ENCODE measurements at places on chromosomes 4 and X.

GRCh38 chr4:107870916-107871786, 46.4 kb downstream of the SGMS2 start:
- peak overlapping the region; percentile 32 for H3K27ac ChIP-seq
- H3K4me3 ChIP-seq = peak overlapping the region; percentile 25
- no peaks in the 10 kb centered on the region for H3K36me3 ChIP-seq
- H3K27me3 ChIP-seq = no peaks in the 10 kb centered on the region
- peak; percentile 74 for DNase-seq
- peaks cover 32% of the 10 kb centered on the region for H3K4me1 ChIP-seq

DNA sequence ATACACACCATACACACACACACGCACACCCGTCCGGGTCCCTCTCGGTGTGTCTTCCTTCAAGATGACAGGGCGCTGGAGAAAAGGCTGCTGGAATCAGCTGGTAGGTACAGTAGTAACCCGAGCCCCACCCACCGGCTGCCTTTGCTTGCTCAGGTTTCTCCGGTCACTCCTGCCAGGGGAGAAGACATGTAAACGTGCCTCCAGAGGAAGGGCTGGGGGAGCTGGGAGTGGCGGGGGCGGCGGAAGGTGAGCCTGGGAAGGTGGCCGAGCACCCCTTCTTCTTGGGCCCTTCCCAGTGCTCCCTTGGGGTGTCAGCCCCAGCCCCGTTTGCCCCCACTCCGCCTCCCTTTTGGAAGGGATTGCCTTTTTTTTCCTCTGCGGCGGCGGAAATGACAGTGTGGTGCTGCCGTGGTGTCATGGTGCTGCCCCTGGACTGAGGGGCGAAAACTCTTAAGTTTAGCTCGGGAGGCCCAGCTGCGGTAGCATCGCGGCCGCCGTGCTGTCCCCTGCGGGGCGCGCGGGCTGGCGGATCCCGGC, at the start of gene MID2:
Gene MID2, plus strand, starts transcription at position 169 of the 540 bp plus-strand sequence. CDS start 561 bp downstream, outside the sequence.
- peak within 1 kb of the TSS; percentile 76 for H3K27ac ChIP-seq
- H3K27me3 ChIP-seq = no peaks in the 10 kb centered on the region
- peaks cover 14% of the 10 kb centered on the region for H3K4me1 ChIP-seq
- peak; percentile 53 for DNase-seq
- no peaks in the 10 kb centered on the region for H3K36me3 ChIP-seq

DNA sequence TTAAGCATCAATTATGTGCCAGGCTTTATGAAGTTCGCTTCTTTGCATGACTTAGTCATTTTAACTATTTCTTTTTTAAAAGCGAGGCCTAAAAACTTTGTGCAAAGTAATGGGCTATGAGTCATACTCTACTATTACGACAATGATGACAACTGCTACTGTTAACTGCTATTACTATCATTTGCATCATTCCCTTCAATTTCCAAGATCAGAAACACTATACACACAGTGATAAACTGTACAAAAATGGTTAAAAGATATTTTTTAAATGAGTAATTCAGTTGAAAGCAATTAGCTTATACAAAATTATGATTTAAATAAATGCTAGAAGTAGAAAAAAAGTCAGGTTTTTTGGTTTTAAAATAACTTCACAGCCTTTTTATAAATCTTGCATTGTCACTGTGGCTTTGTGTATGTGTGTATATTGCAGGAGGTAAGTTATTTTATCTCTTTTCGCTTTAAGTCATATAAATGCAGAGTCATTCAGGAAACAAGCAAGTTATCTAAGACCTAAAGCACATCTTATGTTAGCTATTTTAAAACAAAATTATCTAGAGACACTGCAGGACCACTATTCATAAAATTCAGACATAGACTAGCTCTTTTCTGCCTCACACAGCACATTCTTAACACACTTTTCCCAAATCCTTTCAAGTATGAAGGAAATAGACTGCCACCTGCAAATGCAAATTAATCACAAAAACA, 18.5 kb upstream of the CXCL3 start:
- H3K4me3 ChIP-seq = no peak overlapping the region
- DNase-seq = peak; percentile 20
- H3K27me3 ChIP-seq = no peaks in the 10 kb centered on the region
- H3K36me3 ChIP-seq = no peaks in the 10 kb centered on the region
- H3K27ac ChIP-seq = no peak overlapping the region

DNA sequence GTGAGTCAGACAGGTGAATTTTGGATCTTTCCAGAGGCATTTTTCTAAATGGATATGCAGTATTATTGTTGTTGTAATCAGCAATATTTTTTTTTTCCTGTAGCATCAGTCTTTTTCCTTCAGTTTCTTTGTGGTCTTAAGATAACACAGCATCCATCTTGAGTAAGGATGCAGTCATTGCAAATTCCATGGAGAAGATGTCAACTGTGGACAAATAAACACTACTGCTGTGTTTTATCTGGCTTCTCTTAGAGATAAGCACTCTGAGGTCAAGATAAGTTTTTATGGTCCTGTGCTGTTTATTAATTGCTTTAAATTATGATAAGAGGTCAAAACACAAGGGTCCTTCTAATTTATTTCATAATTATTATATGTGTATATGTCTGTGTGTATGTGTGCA, 1255.7 kb downstream of the ADGRL3 start:
- H3K4me1 ChIP-seq = no peaks in the 10 kb centered on the region
- H3K4me3 ChIP-seq = no peak overlapping the region
- no peak overlapping the region for H3K27ac ChIP-seq

DNA sequence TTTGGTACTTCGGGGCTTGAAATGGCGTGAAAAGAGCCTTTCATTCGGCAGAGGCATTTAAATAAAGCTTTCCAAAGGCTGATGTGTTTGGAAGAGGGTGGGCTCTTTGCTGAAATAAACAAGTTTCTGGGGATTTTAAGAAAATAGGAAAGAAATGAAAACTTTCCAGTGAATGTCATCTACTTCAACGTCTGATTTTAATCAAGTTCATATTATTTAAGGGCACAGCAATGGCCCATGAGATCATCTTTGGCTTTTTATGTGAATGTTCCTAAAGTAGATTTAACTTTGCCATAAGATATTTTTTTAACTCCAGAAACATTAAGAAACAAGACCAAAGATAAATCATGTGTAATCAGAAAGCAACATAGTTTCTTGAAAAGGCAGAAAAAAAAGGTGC, 69.8 kb upstream of the TTC29 start:
- DNase-seq = no peak
- no peaks in the 10 kb centered on the region for H3K36me3 ChIP-seq
- no peaks in the 10 kb centered on the region for H3K4me1 ChIP-seq
- H3K4me3 ChIP-seq = no peak overlapping the region
- H3K27ac ChIP-seq = no peak overlapping the region

DNA sequence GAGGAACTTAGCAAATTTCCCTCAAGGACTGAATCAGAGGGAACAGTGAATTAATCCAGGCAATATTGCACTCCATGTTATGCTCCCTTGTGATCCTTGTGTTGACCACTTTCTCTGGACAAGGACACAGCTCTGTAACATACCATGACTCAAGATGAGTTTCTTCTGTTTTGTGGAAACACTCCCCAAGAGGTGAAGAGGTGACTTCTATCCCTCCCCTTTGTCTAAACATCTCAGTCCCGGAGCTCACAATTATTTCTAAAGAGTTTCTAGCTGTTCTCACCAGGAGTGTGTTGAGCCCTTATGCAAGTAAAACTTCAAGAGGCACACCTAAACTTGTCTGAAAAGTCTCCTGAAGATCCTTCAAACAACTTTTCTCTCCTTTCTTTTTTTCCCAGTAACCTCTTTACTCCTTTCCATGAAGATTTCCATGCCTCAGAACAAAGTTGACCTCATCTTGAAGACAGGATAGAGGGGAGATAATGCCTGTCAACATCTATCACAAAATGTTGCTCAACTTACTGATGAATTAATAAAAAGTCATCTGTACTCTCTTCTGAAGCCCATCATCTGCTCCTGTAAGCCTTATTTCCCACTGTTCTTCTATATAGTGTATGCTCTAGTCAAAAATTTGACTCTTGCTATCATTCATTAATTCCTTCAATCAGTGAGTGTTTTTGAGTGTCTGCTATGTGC, 429.1 kb downstream of the SPRY1 start:
- no peaks in the 10 kb centered on the region for H3K27me3 ChIP-seq
- DNase-seq = no peak
- H3K36me3 ChIP-seq = no peaks in the 10 kb centered on the region
- H3K27ac ChIP-seq = no peak overlapping the region
- H3K4me3 ChIP-seq = no peak overlapping the region

DNA sequence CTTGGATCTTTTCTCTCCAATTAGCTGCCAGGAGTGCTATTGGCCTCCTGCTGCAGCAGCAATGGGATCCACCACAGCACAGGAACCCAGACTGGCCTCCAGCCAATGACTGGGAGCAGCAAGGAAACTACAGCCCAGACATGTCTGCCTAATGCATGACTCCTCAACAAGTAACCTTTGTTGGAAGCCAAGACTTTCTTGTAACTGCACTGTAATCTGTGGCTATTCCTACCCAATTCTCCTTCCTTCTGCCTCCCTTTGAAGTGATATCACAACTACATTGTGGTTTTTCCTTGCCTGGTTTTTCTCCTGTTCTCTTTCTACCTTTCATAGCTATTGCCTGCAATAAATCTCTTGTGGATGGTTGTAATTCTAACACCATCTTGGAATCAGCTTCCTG, 39.8 kb downstream of the SNCA start:
- no peaks in the 10 kb centered on the region for H3K27me3 ChIP-seq
- peak; percentile 77 for DNase-seq
- no peak overlapping the region for H3K4me3 ChIP-seq
- H3K36me3 ChIP-seq = peaks cover 3% of the 10 kb centered on the region
- H3K4me1 ChIP-seq = peaks cover 53% of the 10 kb centered on the region
- H3K27ac ChIP-seq = peak overlapping the region; percentile 40
